Thyroid gland (tissue), 4 donors: ENCODE measurements at places on chromosomes 16 and 17.

DNA sequence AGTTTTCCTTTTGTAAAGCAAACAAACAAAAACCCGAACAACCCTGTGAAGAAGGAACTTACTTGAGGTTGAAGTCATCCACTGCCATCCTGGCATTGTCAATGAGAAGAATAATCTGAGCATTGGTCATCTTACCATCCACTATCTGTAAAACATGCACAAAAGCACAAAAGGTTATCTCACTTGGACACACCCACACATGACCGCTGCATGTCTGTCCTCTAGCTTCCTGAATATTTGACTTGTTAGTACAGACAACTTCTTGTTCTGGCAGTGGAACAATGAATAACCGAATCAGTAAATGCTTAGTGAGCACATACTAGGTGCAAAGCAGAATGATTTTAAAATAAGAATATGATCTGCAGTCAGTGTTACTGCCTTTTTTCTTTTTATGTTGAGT is 6.1 kb downstream of the KRT23 start:
- H3K4me1 ChIP-seq: no peaks in the 10 kb centered on the region
- H3K27me3 ChIP-seq: no peaks in the 10 kb centered on the region
- no peak overlapping the region for H3K27ac ChIP-seq
- H3K36me3 ChIP-seq: no peaks in the 10 kb centered on the region
- H3K4me3 ChIP-seq: no peak overlapping the region
- DNase-seq: no peak

DNA sequence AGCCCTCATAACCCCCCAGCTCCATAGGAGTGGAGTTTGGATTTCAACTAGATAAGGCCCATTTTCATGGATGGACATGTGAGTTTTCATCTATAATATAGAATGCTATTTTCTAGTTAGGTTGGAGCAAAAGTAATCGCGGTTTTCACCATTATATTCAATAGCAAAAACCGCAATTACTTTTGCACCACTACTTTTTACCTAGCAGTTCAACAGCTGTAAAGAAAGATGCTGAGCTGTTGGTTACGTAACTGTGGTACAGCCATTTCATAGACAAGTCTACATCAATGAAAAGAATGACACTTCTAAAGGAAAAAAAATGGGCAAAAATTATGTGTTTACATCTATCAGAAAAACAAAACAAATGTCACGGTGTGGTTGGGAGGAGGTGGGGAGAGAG is 507.7 kb downstream of the MAF start:
- H3K36me3 ChIP-seq: no peaks in the 10 kb centered on the region
- no peak overlapping the region for H3K4me3 ChIP-seq
- H3K27ac ChIP-seq: no peak overlapping the region
- H3K4me1 ChIP-seq: no peaks in the 10 kb centered on the region
- no peak for DNase-seq

GRCh38 chr16:83059237-83059636 is 432.5 kb downstream of the CDH13 start:
- no peaks in the 10 kb centered on the region for H3K27me3 ChIP-seq
- H3K4me1 ChIP-seq: no peaks in the 10 kb centered on the region
- DNase-seq: no peak
- no peak overlapping the region for H3K27ac ChIP-seq
- no peak overlapping the region for H3K4me3 ChIP-seq
- H3K36me3 ChIP-seq: no peaks in the 10 kb centered on the region

DNA sequence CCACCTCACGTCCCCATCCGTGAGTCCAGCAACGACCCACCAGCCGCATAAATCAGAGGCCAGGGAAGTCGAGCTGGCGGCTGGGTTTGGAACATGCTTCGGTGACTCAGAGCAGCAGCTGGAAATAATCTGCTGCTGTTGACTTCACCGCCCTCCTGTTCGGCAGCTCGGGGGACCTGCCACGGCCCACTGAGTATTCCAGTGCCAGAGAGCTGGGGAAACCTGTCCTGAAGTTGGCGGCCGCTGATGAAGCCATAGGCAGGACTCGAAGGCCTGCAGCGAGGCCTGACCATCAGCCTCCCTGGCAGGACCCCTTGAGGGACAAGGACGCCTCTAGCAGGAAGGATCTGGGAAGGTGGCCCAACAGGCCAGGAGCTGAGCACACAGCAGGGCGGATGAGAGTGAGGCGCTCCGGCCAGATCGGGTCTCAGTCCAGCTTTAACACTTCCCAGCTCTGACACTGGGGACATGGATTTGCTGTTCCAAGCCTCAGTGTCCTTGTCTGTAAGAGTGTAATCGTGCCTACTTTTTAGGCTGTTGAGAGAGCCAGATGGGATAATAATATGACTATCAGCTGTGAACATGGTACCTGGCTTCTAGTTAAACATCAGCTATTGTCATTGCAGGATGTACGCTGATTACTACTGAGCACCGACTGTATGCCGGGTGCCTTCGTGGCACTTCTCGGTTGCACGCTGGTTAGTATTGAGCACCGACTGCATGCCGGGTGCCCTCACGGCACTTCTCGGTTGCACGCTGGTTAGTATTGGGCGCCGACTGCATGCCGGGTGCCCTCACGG is 50.4 kb upstream of the CIBAR2 start:
- DNase-seq: peak; percentile 96
- no peaks in the 10 kb centered on the region for H3K27me3 ChIP-seq
- H3K4me3 ChIP-seq: no peak overlapping the region

GRCh38 chr16:67730326-67730725 is 11.2 kb upstream of the GFOD2 start:
- H3K27ac ChIP-seq: no peak overlapping the region
- no peak overlapping the region for H3K4me3 ChIP-seq
- H3K4me1 ChIP-seq: peaks cover 9% of the 10 kb centered on the region
- peaks cover 43% of the 10 kb centered on the region for H3K36me3 ChIP-seq
- H3K27me3 ChIP-seq: no peaks in the 10 kb centered on the region

DNA sequence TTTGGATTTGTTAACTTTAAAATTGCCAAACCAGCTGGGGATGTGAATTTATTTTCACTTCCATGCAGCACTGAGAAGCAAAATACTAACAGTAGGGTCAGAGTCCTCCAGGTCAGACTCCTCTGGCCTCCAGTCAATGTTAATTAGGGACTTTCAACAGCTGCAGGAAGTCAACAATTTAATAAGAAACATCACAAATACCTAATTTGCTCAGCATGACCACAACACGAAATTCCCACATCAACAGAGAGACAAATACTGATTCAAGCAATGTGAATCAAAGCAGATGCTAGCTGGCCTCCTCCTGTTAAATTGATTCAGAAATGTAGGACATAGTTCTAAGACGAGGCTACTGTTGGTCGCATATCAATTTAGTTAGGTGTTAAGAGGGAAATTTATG is 111.7 kb downstream of the ABCA8 start:
- no peak overlapping the region for H3K4me3 ChIP-seq
- H3K4me1 ChIP-seq: no peaks in the 10 kb centered on the region
- H3K27ac ChIP-seq: no peak overlapping the region
- H3K36me3 ChIP-seq: no peaks in the 10 kb centered on the region
